T-helper 17 cell (primary cell): ENCODE measurements at places on chromosomes 2 and 18.
A peak's percentile ranks its signal among the peaks of the same experiment; 100 is the strongest.

DNA sequence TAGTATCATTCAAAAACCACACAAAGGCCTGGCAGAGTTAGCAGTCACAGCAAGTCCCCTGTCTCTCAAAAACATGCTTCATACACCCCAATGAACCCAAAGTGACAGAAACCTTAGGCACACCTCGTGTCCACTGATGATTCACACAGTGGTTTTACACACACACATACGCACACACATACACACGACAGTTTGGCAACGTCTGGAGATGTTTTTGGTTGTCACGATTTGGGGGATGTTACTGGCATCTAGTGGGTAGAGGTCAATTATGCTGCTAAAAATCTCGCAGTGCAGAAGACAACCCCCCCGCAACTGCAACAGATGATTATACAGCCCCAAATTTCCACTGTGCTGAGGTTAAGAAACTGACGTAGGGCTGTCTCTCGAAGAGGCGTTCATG is 72.9 kb upstream of the PARD3B start:
- H3K4me3 ChIP-seq = no peak overlapping the region
- peaks cover 20% of the 10 kb centered on the region for H3K27me3 ChIP-seq
- H3K4me1 ChIP-seq = peaks cover 3% of the 10 kb centered on the region
- DNase-seq = no peak

- no peak for DNase-seq
- H3K27me3 ChIP-seq = peaks cover 19% of the 10 kb centered on the region
- peaks cover 2% of the 10 kb centered on the region for H3K36me3 ChIP-seq
- no peak overlapping the region for H3K27ac ChIP-seq
Observed at GRCh38 chr2:30694286-30695055, 112.8 kb downstream of the CAPN13 start.

DNA sequence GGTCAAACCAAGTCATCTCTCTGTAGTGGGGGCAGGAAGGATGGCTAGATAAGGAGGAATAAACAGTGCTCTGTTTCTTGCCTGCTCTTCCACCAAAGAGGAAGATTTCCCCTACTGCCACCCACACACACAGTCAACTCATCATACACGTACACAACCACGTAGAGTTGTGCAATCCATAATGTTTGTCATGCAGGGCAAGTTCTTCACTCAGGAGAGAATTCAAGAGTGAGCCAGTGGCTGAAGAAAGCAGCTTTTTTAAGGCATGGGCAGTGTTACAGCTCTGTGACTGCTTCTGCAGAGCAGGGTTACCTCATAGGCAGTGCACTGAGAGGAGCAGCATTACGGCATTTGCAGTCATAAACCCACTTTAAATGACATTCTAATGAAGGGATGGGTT is 283.0 kb downstream of the RND3 start:
- DNase-seq = no peak
- no peak overlapping the region for H3K27ac ChIP-seq
- no peaks in the 10 kb centered on the region for H3K4me1 ChIP-seq
- H3K4me3 ChIP-seq = no peak overlapping the region
- H3K36me3 ChIP-seq = no peaks in the 10 kb centered on the region
- H3K27me3 ChIP-seq = no peaks in the 10 kb centered on the region

GRCh38 chr2:137929519-137929916 is 34.8 kb upstream of the HNMT start:
- no peaks in the 10 kb centered on the region for H3K36me3 ChIP-seq
- peaks cover 9% of the 10 kb centered on the region for H3K27me3 ChIP-seq
- no peak overlapping the region for H3K27ac ChIP-seq
- DNase-seq = no peak

- H3K4me3 ChIP-seq = no peak overlapping the region
- no peak overlapping the region for H3K27ac ChIP-seq
- DNase-seq = no peak
Observed at GRCh38 chr2:205237524-205237923, 444.8 kb upstream of the NRP2 start.

GRCh38 chr18:10184776-10185175 is 269.7 kb upstream of the APCDD1 start:
- no peaks in the 10 kb centered on the region for H3K36me3 ChIP-seq
- H3K27me3 ChIP-seq = peaks cover 16% of the 10 kb centered on the region
- no peak for DNase-seq
- H3K4me1 ChIP-seq = no peaks in the 10 kb centered on the region
- no peak overlapping the region for H3K4me3 ChIP-seq
- no peak overlapping the region for H3K27ac ChIP-seq

DNA sequence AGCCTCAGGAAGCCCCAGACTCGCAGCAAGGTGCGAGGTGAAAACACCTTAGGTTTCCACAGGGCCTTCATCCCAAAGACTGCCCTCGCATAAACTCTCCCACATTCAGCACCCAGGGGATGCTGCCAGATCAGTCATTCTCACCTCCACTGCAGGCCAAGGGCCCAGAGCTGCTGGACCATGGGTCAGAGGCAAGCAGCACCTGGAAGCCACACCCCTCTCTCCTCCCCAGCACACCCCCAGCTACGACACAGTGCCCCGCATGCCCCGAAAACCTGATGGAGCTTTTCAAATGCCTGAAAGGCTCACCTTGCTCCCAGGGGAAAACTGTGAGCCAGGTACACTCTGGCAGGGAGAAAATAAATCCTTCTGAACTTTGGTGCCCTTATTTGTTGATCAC is 31.9 kb upstream of the LDLRAD4 start:
- H3K27ac ChIP-seq = no peak overlapping the region
- no peak for DNase-seq
- peaks cover 3% of the 10 kb centered on the region for H3K36me3 ChIP-seq
- peaks cover 16% of the 10 kb centered on the region for H3K27me3 ChIP-seq
- peaks cover 5% of the 10 kb centered on the region for H3K4me1 ChIP-seq

DNA sequence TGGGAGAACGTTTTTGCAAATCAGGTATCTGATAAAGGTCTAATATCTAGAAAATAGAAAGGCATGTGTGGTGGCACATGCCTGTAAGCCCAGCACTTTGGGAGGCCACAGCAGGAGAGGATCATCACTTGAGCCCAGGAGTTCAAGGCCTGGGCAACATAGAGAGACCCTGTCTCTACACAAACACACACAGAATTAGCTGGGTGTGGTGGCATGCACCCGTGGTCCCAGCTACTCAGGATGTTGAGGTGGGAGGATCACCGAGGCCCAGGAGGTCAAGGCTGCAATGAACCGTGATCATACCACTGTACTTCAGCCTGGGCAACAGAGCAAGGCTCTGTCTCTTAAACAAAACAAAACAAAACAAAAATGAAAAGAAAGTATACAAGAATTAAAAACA is 13.8 kb upstream of the TBR1 start:
- DNase-seq = no peak
- peaks cover 4% of the 10 kb centered on the region for H3K36me3 ChIP-seq
- H3K4me3 ChIP-seq = no peak overlapping the region
- no peak overlapping the region for H3K27ac ChIP-seq
- H3K27me3 ChIP-seq = no peaks in the 10 kb centered on the region

- no peak for DNase-seq
- peaks cover 7% of the 10 kb centered on the region for H3K4me1 ChIP-seq
- no peak overlapping the region for H3K4me3 ChIP-seq
- no peak overlapping the region for H3K27ac ChIP-seq
- H3K36me3 ChIP-seq = no peaks in the 10 kb centered on the region
Observed at GRCh38 chr2:157592948-157593347, 35.7 kb downstream of the ACVR1C start.

- peaks cover 15% of the 10 kb centered on the region for H3K4me1 ChIP-seq
- peaks cover 2% of the 10 kb centered on the region for H3K36me3 ChIP-seq
- no peak for DNase-seq
Observed at GRCh38 chr18:681985-682384, 24.5 kb downstream of the TYMS start.

- H3K4me3 ChIP-seq = no peak overlapping the region
- H3K27ac ChIP-seq = no peak overlapping the region
- H3K27me3 ChIP-seq = peaks cover 35% of the 10 kb centered on the region
- DNase-seq = no peak
- H3K4me1 ChIP-seq = peaks cover 2% of the 10 kb centered on the region
Observed at GRCh38 chr2:134845719-134846118, 7.3 kb downstream of the ACMSD start.

DNA sequence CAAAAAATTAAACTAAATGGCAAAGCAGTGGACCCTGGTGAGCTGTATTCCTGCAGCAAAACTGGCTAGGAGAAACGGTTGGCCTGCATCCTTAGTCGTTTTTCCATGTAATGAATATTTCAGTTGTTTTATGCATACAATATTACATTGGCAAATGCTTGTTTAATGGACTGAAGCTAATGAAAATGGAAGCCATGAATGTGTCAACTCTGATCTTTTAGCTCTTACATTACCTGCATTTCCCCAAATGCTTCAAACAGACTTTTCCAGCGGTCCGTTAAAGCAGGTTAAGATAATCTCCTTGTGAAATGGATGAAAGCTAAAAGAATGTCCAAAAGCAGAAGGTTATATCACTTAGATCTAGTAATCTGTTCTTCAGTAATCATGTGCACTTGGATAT is 686.3 kb upstream of the SETBP1 start:
- H3K4me1 ChIP-seq = no peaks in the 10 kb centered on the region
- H3K36me3 ChIP-seq = no peaks in the 10 kb centered on the region

GRCh38 chr2:71153585-71154224 is 23.3 kb downstream of the MPHOSPH10 start:
- H3K4me1 ChIP-seq = peaks cover 11% of the 10 kb centered on the region
- DNase-seq = no peak
- H3K4me3 ChIP-seq = no peak overlapping the region
- H3K27me3 ChIP-seq = peaks cover 30% of the 10 kb centered on the region
- H3K36me3 ChIP-seq = peaks cover 4% of the 10 kb centered on the region
- no peak overlapping the region for H3K27ac ChIP-seq

DNA sequence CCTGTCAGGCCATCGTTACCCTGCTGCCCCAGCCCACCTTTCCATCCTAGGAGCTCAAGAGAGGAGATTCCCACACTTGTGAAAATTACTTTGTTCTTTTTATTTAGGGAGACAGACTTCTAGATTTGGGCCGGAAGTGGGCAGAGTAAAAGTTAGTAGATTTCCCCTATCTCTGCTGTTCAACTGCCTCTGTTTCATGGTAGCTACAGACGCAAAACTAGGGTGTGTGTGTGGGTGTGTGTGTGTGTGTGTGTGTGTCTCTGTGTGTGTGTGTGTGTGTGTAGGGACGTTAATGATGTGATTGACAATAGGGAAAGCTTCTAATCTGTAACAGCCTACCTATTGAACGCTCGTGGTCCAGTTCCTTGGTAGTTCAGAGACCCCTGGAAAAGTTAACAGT is 438 bp downstream of the PSMA8 start:
- H3K27ac ChIP-seq = peak overlapping the region; percentile 73
- H3K4me3 ChIP-seq = peak overlapping the region; percentile 83
- no peaks in the 10 kb centered on the region for H3K27me3 ChIP-seq

DNA sequence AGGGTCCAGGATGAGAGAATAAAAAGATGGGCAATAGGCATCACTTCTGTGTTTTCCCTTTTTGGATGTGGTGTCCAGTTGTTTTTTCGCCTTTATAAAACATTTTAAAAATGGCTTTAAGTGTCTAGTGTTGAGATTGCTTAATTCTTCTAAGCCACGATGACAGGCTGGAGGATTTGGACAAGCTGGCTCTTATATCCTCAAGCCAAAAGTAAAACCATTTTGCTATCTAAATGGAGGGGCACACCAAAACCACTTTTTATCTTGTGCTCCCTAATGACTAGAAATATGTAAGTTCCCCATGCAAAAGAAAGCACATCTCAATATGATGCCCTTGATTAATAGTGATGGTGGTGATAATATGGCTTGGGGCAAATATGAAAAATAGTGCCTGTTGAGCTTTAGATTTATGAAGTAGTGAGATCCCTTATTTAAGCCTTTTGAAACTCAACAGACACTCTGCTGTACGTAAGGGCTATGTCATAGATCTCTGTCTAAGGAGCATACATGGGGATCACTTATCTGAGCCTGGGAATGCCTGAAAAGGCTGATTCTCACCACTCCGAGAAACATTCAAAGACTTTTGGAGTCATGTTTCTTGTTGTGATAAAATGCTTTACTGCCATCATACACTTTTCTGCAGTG is 185.5 kb downstream of the KCNS3 start:
- no peaks in the 10 kb centered on the region for H3K4me1 ChIP-seq
- H3K36me3 ChIP-seq = no peaks in the 10 kb centered on the region
- no peak overlapping the region for H3K27ac ChIP-seq
- no peaks in the 10 kb centered on the region for H3K27me3 ChIP-seq

- no peaks in the 10 kb centered on the region for H3K36me3 ChIP-seq
- H3K4me1 ChIP-seq = no peaks in the 10 kb centered on the region
- H3K4me3 ChIP-seq = no peak overlapping the region
Observed at GRCh38 chr2:186098821-186099220, 360.2 kb downstream of the FSIP2 start.

GRCh38 chr2:191249156-191249813 is 4.1 kb downstream of the MYO1B start:
- peaks cover 43% of the 10 kb centered on the region for H3K27me3 ChIP-seq
- H3K27ac ChIP-seq = no peak overlapping the region
- peaks cover 8% of the 10 kb centered on the region for H3K4me1 ChIP-seq
- no peak for DNase-seq

- H3K4me3 ChIP-seq = no peak overlapping the region
- H3K27me3 ChIP-seq = no peaks in the 10 kb centered on the region
- no peak for DNase-seq
Observed at GRCh38 chr2:181070119-181070835, 89.9 kb downstream of the UBE2E3 start.

GRCh38 chr2:152445375-152445774 is 110.4 kb downstream of the FMNL2 start:
- DNase-seq = no peak
- no peak overlapping the region for H3K27ac ChIP-seq
- no peak overlapping the region for H3K4me3 ChIP-seq

GRCh38 chr18:62784966-62785413 is 69.6 kb downstream of the PHLPP1 start:
- peaks cover 7% of the 10 kb centered on the region for H3K27me3 ChIP-seq
- DNase-seq = no peak
- peaks cover 37% of the 10 kb centered on the region for H3K4me1 ChIP-seq
- H3K4me3 ChIP-seq = peak overlapping the region; percentile 77
- H3K36me3 ChIP-seq = no peaks in the 10 kb centered on the region
- peak overlapping the region; percentile 65 for H3K27ac ChIP-seq

DNA sequence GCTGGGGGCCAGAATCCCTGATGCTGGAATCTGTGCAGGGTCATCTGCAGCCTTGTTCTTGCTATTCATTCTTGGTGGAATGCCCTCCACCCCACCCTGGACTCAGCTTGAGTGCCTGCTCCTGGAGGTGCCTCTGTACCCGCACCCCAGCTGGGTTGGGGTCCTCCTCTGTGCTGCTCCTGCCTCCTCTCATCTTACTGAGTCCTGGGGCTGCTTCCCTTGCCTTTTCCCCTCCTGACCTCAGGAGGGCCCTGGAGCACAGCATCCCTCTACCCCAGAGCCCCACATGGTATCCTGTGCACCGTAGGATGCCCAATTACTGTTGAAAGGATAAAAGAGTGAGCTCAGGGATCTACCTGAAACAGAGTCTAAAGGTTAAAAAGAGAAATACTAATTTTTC is 81.6 kb downstream of the CIB4 start:
- H3K27ac ChIP-seq = no peak overlapping the region
- peaks cover 92% of the 10 kb centered on the region for H3K27me3 ChIP-seq
- no peak overlapping the region for H3K4me3 ChIP-seq
- H3K36me3 ChIP-seq = peaks cover under 1% of the 10 kb centered on the region
- peaks cover 6% of the 10 kb centered on the region for H3K4me1 ChIP-seq

GRCh38 chr2:236541008-236541562 is 28.5 kb upstream of the ACKR3 start:
- peak overlapping the region; percentile 31 for H3K4me3 ChIP-seq
- H3K4me1 ChIP-seq = peaks cover 70% of the 10 kb centered on the region
- peak overlapping the region; percentile 85 for H3K27ac ChIP-seq

- DNase-seq = no peak
- peaks cover 53% of the 10 kb centered on the region for H3K27me3 ChIP-seq
- H3K4me1 ChIP-seq = no peaks in the 10 kb centered on the region
- no peak overlapping the region for H3K4me3 ChIP-seq
- no peak overlapping the region for H3K27ac ChIP-seq
Observed at GRCh38 chr2:36762764-36763490, 66.4 kb downstream of the VIT start.
